ENCODE measurements at places on chromosomes 7 and 10.

DNA sequence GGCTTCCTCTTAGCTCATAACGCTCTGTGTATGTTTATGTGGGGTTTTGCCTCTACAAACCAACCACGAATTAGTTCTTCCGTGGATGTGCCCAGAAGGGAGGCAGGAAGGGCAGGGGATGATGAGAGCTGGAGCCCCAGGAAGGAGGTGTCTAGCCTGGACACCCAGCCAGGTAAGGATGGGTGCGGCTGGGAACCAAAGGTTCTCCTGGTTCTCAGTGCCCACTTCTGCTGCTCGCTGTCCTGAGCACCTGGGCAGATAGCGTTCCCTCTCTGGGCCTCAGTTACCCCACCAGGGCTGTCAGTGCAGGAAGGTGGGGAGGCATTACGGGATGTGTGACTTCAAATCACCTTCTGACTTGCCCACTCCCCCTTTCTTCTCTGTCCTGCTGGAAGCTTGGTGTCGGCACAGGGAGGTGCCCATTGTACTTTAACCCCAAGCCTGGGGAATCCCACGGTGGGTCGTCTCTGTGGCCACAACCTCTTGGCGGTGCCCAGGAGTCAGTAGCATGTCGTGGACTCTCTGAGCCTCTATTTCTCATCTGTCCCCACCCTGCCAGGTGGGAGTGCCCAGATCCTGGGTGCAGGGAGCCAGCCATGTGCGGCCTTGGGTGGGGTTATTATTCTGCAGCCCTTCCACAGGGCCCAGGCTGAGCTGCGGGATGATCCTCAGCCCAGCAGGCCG lies 18.7 kb upstream of the PCBD1 start:
- no peak for DNase-seq

DNA sequence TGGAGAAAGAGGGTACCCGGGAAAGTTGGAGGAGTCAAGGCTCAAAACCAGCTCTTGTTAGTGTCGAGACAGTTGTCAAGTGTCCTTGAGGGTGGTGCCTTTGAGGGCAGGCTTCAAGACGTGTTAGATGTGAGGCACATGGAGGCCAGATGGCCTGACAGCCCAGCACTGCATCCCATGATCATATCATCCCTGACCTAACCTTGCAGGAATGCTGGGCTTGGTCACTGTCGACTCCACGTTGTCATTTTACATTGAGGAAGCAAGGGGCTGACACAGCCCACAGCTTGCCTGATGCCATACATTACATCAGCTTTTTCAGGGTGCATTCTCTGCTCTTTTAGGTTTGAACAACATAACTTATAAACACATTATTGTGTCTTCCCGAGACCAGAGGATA lies 114.1 kb downstream of the ABCA13 start:
- no peak for DNase-seq

DNA sequence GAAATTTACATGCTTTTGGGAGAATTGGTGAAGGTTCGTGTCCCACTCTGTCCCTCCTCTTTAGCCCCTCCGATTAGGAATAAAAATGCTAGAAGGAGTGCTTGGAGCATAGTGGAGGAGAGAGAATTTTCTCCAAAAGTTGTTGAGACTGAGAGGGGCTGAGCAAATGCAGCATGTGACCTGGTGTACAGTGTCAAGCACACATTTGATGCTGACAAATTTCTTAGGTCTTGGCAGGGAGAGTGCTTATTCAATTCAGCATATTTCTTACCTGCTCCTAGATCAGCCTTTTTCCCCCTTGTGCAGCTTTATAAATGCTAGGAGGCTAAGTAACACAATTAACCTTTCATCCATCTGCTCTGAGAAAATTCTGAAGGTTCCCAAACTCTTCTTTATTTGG lies 189.0 kb downstream of the GALNT17 start:
- no peak for DNase-seq

DNA sequence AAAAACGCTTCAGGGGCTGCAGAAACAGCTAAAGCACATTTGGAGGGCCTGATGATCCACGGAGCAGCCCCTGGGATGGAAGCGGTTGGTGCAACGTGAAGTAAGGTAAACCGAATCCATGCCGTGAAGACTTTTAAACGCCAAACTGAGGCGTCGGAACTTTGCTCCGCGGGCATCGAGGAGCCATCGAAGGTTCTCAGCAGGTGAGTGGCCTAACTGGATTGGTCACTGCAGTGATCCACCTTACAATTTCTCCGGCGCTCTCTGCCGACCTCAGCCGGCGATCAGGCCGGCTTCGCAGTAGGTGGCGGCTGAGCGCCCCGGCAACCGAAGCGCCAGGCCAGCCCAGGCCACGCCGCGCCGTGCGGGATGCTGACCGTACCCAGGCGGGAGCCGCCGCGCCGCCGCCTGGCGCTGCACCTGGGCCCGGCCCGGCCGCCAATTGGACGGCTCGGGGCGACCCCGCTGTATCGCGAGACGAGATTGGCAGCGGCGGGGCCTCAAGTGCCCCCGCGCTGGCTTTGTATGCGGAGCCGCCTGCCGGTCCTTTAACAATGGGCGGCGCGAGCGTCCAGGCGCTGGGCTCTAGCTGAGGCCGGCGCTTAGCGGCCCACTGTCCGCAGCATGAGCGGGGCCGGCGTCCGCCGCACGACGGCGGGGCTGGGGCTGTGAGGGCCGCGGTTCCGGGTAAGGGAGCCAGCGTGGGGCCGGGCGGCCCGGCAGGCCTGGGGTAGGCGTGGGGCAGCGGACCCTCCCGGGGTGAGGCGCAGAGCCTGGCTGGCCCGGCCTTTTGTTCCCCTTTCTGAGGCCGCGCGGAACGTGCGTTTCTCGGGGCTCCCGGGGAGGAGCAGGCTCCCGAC lies at the start of gene CCNJ:
Gene CCNJ, plus strand, starts transcription at position 551 of the 860 bp plus-strand sequence. CDS start 811 bp downstream, outside the sequence.
- peak; percentile 71 for DNase-seq

- DNase-seq, result no peak
Observed at GRCh38 chr7:31633894-31634494, 53.0 kb upstream of the PPP1R17 start.

GRCh38 chr7:130741331-130741995 lies 7.5 kb upstream of the KLF14 start:
- DNase-seq, result no peak

- no peak for DNase-seq
Observed at GRCh38 chr10:72812753-72813430, 80.6 kb upstream of the OIT3 start.

GRCh38 chr7:12732428-12732827 lies 45.0 kb downstream of the ARL4A start:
- DNase-seq, result no peak

- no peak for DNase-seq
Observed at GRCh38 chr10:3774018-3774813, 10.8 kb downstream of the KLF6 start.

DNA sequence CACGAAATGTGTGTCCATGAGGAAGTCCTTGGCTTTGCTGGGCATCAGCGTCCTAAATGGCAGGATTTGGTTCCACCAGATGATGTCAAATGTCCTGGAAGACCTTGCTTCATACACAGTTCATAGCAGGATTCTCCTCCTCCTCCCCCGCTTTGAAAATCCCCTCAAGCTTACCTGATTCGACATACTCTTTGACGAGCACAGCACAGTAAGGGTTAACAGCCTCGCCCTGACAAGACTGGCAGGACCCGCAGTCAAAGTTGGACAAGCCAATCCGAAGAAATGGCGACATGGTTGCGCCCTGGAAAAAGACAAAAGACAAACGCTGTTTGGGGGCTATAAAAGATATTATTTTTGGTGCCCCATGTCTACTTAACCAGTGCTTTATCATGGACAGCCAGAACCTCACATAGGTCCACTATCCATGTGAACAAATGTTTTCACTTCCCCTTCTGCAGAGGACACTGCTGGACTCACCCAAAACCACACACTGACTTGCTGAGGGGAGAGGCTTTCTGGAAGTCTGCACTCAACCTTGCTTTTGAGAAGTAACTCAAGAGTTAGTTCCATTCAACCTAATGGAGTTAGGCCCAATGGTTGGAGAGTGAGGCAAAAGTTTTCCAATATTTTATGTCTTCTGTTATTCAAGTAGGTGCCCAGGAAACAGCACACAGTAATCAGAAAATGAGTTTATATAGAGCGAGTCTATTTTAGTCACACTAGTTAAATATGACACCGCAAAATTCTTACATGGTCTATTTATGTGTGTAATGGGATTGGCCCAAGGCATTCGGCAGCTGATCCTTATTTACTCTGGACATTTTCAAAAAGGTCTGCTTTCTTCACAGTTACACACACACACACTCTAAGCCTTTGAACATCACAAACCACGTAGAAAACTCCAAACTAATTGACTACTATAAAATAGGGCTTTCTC lies 65.0 kb downstream of the PRKCQ start:
- DNase-seq, result no peak
